ENCODE measurements at places on chromosomes 16 and 17.
A peak's percentile ranks its signal among the peaks of the same experiment; 100 is the strongest.

GRCh38 chr16:48558371-48558841 is 51.6 kb downstream of the N4BP1 start:
- DNase-seq = peak; percentile 88

DNA sequence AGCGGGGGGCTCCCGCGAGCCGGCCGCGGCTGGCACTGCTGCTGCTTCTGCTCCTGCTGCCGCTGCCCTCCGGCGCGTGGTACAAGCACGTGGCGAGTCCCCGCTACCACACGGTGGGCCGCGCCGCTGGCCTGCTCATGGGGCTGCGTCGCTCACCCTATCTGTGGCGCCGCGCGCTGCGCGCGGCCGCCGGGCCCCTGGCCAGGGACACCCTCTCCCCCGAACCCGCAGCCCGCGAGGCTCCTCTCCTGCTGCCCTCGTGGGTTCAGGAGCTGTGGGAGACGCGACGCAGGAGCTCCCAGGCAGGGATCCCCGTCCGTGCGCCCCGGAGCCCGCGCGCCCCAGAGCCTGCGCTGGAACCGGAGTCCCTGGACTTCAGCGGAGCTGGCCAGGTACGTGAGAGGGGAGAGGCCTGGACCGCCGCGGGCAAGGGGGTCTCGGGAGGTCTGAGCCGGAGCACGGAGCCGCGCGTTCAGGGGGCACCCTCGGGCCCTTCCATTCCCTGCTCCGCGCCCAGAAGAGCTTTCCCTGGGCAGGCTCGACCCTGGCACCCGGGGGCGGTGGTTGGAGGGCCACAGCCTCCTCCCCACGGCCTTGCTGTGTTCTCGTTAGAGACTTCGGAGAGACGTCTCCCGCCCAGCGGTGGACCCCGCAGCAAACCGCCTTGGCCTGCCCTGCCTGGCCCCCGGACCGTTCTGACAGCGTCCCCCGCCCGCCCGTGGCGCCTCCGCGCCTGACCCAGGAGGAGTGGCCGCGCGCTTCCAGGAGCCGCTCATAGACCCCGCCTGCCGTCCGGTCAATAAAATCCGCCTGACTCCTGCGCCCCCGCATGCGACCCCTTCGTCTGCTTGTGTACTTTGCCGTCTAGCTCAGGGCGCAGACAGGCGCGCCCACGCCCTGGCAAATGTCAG is 591 bp downstream of the NPW start:
- no peak for DNase-seq

- DNase-seq = peak; percentile 40
Measured at GRCh38 chr16:73020409-73020884, 27.5 kb downstream of the ZFHX3 start.

GRCh38 chr16:70703041-70703834 is 17.4 kb upstream of the MTSS2 start:
- peak; percentile 86 for DNase-seq

DNA sequence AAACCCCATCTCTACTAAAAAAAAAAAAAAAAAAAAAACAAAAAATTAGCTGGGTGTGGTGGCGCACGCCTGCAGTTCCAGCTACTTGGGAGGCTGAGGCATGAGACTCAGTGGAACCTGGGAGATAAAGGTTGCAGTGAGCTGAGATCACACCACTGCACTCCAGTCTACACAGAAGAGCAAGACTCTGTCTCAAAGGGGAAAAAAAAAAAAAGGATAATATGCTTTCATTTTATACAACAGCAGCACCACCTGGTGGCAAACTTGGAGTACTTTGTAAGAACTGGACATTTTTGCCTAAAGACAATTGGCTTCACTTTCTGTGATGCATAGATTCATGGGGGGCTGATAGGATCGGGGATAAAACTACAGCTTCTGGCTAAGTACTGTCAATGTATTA is 8.5 kb downstream of the CHTF8 start:
- peak; percentile 81 for DNase-seq

GRCh38 chr17:35051579-35052240 is 11.8 kb downstream of the RFFL start:
- peak; percentile 59 for DNase-seq

DNA sequence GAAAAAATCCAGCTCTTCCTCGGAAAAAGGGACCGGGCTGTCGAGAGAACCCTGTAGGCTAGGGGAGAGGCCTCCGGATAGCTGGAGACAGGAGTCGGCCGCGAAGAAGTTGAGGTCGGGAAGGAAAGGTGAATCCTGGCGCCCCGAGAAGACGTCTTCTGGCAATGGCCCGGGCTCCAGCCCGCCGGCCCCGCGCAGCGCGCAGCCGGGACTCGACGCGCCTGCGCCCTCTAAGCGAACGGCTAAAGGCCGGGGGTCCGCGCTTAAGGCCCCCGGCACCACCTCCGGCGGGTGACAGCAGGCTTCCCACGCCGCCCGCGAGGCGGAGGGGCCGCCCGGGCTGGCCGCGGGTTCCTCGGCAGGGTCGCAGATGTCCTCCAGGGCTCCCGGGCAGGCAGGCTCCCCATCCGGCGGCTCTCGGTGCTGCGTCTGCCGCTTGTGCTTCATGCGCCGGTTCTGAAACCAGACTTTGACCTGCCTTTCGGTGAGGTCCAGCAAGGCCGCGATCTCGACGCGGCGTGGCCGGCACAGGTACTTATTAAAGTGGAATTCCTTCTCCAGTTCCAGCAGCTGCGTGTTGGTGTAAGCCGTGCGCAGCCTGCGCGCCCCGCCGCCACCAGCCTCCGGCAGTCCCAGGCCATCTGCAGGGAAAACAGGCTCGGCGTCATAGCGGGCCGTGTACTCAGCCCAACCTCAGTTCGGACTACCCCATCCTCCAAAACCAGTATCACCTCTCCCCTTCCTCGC is 1.6 kb downstream of the HOXB2 start:
- no peak for DNase-seq

DNA sequence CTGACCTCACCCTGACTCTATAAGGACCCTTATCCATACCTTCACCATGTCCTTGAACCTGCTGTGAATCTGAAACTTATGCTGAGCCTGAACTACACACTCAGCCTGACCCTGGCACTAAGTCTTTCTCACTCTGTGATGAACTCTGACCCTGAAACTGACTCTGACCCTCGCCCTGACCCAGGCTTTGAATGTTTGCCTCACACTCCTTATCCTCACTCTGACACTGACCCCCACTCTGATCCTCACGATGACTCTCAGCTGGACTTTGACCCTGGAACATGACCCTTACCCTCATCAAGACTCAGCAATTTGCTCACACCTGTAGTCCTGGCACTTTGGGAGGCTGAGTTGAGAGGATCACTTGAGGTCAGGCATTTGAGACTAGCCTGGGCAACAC is 4.4 kb downstream of the AHSP start:
- DNase-seq = no peak

DNA sequence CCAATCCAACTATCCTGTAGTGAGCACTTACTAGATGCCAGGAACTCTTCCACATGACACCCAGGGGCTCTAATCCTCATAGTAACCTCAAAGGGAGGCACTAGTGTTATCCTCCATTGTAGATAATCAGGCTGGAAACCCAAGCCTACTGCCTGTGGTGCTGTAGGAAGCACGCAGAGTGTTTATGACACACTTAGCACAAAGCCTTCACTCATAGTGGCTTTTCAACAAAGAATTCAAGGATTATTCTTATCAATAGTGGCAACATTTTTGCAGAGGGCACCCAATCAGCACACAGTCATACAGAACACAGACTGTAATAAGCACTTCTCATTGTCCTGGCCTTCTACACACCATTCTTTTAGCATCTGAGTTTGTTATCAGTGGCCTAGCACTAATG is 18.5 kb upstream of the SOX9 start:
- DNase-seq = no peak

DNA sequence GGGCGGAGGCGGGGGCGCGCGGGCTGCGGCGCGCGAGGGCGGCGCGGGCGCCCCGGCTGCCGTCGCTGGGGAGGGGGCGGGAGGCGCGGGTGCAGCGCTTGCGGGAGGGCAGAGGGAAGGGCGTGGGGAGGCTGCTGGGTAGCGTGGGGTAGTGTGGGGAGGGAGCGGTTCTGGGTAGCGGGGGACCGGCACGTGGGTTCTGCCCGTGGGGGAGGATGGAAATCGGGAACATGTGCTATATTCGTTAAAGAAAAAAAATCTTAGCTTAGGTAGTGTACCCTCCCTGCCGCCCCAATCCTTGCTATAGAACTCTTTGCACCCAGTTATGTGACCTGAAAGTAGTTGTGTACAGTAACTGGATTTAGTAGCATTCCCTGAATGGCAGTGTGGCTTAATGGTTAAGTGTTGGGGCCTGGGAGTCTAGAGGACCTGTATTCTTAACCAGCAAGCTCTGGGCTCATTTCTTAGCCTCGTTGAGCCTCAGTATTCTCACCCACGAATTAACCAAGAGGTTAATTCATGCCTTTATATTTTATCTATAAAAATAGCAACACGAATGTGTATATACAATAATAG is 646 bp downstream of the RABEP1 start:
- DNase-seq = no peak

DNA sequence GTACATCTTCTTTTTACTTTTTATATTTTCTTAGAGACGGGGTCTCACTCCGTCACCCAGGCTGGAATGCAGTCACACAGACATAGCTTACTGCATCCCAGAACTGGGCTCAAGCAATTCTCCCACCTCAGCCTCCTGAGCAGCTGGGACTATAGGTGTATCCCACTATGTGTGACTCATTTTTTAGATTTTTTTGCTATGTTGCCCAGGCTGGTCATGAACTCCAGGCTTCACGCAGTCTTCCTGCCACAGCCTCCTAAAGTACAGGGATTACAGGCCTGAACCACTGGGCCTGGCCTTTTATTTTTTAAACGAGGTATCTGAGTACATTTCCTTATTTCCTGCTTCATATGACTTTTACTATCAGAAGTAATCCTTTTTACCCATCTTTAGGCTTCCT is 48.0 kb downstream of the GLG1 start:
- DNase-seq = no peak

DNA sequence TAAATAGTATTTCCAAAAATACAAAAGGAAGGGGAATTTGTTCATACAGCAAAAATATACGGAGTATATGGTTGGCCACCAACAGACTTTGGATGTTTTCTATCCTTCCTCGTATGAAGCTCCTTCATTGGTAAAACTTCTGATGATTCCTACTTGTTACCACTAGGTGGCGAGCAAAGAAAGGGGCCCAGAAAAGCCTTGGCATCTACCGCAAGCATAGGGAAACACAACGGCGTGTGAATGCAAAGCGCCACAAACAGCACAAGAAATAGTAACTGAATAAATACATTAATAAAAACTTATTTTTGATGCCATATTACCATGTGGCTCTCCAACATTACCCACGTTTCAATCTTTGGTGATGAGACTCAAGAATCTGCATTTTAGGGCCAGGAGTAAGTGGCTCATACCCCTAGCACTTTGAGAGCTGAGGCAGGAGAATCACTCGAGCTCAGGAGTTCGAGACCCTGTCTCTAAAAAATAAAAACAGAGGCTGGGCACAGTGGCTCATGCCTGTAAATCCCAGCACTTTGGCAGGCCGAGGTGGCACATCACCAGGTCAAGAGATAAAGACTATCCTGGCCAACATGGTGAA is 34.5 kb downstream of the YWHAE start:
- DNase-seq = peak; percentile 75

DNA sequence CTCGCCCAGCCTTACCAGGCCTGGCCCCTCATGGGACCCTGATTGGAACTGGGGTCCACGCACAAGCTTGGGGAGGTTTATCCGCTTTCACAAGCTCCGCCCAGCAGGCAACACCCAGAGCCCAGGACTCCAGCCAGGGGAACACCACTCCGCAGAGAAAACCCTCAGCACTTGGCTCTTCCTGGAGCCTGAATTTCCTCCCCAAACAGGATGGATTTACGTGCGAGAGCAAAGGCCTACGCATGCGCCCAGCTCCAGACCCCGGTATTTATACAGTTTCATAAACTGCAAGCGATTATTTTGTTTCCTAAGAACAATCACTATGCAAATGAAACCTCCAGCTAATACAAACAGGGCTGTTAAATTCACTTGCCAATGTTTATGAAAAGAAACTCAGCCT is 22.8 kb downstream of the ZNF423 start:
- DNase-seq = no peak

GRCh38 chr16:53946746-53947386 is 242.9 kb downstream of the FTO start:
- peak; percentile 92 for DNase-seq

DNA sequence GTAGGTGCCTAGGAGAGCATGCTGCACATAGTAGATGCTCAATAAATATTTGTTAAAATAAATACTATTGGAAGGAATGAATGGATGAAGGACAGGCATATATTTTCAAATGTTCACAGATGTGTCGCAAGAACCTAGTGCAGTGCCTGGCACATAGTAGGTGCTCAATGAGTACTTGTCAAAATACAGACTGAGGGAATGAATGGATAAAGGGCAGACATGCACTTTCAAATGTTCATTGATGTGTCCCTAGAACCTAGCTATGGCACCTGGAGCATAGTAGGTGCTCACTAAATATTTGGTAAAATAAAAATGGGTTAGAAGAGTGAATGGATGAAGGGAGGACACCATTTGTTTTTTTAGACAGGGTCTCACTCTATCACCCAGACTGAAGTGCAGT is 26.1 kb downstream of the XYLT1 start:
- no peak for DNase-seq

DNA sequence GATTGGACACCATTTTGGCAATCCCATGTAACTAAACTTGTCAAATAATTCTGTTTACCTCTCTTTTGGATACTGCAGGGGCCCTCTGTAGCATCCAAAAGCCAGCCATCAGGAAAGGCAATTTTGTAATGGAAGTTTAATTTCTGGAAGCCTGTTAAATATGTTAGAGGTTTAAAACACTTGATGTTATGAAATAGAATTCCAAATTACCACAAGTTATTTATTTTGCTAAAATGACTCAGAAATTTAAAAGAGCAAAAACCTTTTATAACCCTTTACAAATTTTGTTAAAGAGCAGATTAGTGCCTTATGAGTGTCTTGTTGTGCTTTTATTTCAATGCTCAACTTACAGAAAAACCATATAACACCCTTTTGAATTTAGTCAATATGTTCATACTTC is 20.0 kb upstream of the TNFSF12 start:
- DNase-seq = no peak

DNA sequence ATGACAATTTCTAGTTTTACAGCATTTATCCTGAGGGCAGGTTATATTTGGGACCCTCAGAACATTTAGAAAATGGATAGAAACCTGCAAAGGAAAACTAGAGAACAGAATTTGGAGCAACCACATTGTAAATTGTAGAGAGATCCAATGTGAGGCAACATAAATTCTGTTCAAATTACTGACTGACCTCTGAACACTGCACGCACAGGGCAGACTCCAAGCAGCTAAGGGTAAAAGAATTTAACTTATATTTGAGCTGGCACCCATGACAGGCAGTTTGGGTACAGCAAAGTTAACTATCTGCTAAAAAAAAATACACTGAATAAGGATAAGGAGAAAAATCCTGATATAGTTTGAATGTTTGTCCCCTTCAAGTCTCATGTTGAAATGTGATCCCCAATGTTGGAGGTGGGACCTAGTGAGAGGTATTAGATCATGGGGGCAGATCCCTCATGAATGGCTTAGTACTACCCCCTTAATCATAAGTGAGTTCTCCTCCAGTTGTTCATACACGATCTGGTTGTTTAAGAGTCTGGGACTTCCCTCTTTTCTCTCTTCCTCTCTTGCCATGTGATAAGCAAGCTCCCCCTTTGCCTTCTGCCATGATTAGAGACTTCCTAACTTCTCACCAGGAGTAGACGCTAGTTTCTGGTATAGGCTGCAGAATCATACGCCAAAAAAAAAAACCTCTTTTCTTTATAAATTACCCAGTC is 75.7 kb downstream of the FBXL20 start:
- DNase-seq = peak; percentile 84

Measured in NB4 (cell line).